Astrocyte (in vitro differentiated cells and primary cell): ENCODE measurements at places on chromosomes 5 and 9.

DNA sequence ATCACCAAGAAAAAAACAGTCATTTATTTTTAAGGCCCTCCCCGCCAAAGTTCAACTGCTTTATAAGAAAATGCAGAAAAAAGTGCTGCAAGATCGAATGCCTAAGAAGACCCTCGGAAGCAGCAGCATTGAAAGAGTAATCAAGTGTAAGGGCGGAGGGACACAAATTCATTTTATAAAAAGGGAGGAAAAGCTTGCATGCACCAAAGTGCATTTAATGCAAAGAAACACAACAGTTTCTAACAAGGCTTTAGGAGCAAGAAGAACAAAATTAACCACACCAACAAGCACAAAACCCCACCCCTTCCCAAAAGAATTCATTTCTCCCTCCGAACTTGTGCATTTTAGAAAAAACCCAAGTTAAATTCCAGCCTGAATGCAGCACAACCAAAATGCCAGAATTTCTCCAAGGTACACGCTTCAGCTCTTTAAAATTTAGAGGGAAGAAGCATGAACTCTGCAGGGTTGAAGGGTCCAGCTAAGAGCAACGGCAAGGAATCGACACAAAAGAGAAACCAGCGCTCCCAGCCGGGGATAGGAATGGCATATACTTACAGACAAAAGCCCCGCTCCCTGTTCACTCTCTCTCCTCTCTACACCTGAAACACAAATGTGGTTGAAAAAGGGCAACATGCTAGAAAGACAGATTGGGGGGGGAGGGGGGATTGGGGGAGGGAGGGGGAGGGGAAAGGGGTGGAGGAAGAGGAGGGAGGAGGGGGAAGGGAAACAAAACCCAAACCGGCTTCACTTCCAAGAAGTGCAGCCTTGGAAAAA is at the start of gene NREP:
Gene NREP (minus strand): TSS at position 614 of the 774 bp plus-strand sequence. CDS start 1,422 bp downstream, outside the sequence.
- no peak for DNase-seq
- H3K36me3 ChIP-seq = no peaks in the 10 kb centered on the region
- peaks cover 23% of the 10 kb centered on the region for H3K4me1 ChIP-seq
- peak within 1 kb of the TSS; percentile 100 for H3K4me3 ChIP-seq
- peak within 1 kb of the TSS; percentile 98 for H3K27ac ChIP-seq

DNA sequence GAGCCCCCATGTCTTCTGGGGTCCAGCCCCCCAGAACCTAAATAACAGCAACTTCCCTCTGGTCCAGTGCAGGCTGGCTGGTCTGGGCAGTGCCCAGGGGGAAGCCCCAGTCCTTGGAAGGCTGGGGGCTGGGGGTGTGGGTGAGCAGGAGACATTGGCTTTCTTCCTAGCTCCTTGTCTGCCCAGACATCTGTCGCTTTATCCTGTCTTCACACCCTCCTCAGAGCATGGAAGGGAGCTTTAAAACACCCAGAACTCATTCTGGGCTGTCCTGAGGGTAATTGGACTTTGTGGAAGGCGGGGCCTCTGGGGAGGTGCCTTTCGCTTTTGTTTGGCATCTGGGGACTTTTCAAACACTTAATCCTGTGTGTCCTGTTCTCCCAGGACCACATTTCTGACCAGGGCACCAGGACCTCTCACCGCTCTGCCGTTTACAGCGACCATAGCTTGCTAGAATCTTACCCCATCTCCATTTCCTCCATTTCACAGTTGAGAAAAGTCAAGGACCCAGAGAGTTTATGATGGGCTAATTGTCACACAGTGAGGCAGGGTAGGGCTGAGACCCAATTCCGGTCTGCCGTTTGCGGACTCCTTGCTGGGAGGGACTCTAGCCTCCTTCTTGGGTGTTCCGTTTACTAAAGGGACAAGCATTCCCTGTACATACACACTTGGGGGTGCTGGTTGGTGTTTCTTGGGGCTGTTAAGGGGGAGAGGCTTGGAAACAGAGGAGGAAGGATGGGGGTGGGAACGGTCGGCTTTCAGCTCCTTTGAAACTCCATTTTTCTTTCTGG is 1.1 kb downstream of the GSN start:
- peaks cover 2% of the 10 kb centered on the region for H3K36me3 ChIP-seq
- peaks cover 52% of the 10 kb centered on the region for H3K4me1 ChIP-seq
- DNase-seq = no peak
- no peaks in the 10 kb centered on the region for H3K27me3 ChIP-seq

DNA sequence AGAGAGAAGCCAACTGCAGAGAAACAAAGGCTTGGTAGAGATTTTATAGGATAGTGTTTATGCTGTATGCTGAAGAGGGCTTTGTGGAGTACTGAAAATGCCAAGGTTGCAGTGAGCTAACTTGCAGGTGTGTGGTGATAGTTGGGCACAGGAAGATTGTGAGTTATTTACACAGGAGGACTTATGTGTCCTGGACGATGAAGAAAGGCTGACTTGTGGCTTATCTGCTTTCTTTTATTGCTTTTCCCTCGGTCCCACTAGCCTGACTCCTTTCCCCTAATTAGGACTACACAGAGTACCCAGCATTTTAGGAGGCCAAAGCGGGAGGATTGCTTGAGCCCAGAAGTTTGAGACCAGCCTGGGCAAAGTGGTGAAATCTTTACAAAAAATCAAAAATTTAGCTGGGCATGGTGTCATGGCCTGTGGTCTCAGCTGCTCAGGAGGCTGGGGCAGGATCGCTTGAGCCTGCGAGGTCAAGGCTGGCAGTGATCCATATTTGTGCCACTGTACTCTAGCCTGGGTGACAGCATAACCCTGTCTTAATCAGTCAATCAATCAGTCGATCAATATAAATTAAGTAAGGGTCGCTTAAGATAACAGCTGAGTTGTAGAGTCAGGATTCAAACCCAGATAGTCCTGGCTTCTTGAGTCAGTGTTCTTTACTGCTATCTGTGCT is 61.9 kb downstream of the UBE2R2 start:
- peaks cover 5% of the 10 kb centered on the region for H3K4me1 ChIP-seq
- DNase-seq = no peak
- no peak overlapping the region for H3K27ac ChIP-seq
- no peaks in the 10 kb centered on the region for H3K36me3 ChIP-seq
- H3K4me3 ChIP-seq = no peak overlapping the region
- H3K27me3 ChIP-seq = no peaks in the 10 kb centered on the region

GRCh38 chr5:926417-927171 is 33.9 kb downstream of the TRIP13 start:
- peak; percentile 11 for DNase-seq
- H3K36me3 ChIP-seq = no peaks in the 10 kb centered on the region
- H3K4me1 ChIP-seq = no peaks in the 10 kb centered on the region
- no peak overlapping the region for H3K27ac ChIP-seq
- H3K27me3 ChIP-seq = peaks cover 44% of the 10 kb centered on the region

GRCh38 chr5:1842004-1842819 is 40.5 kb downstream of the IRX4 start:
- no peaks in the 10 kb centered on the region for H3K4me1 ChIP-seq
- H3K36me3 ChIP-seq = no peaks in the 10 kb centered on the region
- H3K4me3 ChIP-seq = no peak overlapping the region
- DNase-seq = no peak

DNA sequence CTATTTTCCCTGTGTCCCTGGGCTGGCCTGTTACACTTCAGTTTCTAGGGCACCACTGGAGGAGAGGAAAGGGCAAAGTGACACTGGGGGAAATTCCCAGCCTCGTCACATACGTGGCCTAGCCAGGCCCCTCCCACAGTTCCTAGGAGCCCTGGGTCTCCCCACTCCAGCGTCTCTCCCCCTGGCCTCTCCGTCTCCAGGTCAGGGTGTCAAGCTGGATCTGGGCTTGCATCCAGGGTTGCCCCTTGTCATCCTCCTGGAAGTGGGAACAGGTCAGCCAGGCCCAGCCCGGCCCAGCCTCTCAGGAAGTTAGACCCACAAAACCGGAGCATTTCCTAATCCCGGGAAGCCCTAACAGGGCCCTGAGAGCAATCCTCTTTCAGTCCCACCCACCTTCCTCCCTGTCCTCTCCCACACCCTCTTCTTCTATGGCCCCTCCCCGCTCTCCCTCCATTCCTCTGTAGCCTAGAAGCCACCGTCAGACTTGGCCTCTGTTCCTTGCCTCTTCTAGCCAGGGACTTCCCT is 4.7 kb upstream of the TNIP1 start:
- H3K4me3 ChIP-seq = no peak overlapping the region
- no peaks in the 10 kb centered on the region for H3K27me3 ChIP-seq
- peaks cover 8% of the 10 kb centered on the region for H3K4me1 ChIP-seq
- no peak overlapping the region for H3K27ac ChIP-seq

- no peaks in the 10 kb centered on the region for H3K36me3 ChIP-seq
- no peak for DNase-seq
- no peaks in the 10 kb centered on the region for H3K27me3 ChIP-seq
- no peak overlapping the region for H3K4me3 ChIP-seq
- no peak overlapping the region for H3K27ac ChIP-seq
- H3K4me1 ChIP-seq = no peaks in the 10 kb centered on the region
Observed at GRCh38 chr9:87742813-87743428, 17.0 kb downstream of the CTSL start.

- no peaks in the 10 kb centered on the region for H3K4me1 ChIP-seq
- H3K36me3 ChIP-seq = no peaks in the 10 kb centered on the region
- H3K27me3 ChIP-seq = no peaks in the 10 kb centered on the region
- no peak overlapping the region for H3K4me3 ChIP-seq
- H3K27ac ChIP-seq = no peak overlapping the region
Observed at GRCh38 chr5:42924226-42924625, 112.5 kb upstream of the SELENOP start.

GRCh38 chr5:42951293-42951840 is 88.8 kb downstream of the ANXA2R start:
- H3K27ac ChIP-seq = peak overlapping the region; percentile 95
- H3K4me3 ChIP-seq = peak overlapping the region; percentile 69
- no peaks in the 10 kb centered on the region for H3K36me3 ChIP-seq
- DNase-seq = peak; percentile 38
- no peaks in the 10 kb centered on the region for H3K27me3 ChIP-seq

GRCh38 chr5:68681929-68682328 is 411.9 kb upstream of the SLC30A5 start:
- peaks cover 4% of the 10 kb centered on the region for H3K4me1 ChIP-seq
- no peaks in the 10 kb centered on the region for H3K27me3 ChIP-seq
- H3K36me3 ChIP-seq = no peaks in the 10 kb centered on the region
- no peak overlapping the region for H3K4me3 ChIP-seq
- no peak for DNase-seq

- H3K36me3 ChIP-seq = peaks cover 9% of the 10 kb centered on the region
- no peak for DNase-seq
- no peak overlapping the region for H3K27ac ChIP-seq
- H3K4me3 ChIP-seq = no peak overlapping the region
Observed at GRCh38 chr5:179863449-179864085, 5.0 kb upstream of the MRNIP start.

- H3K27me3 ChIP-seq = no peaks in the 10 kb centered on the region
- no peaks in the 10 kb centered on the region for H3K4me1 ChIP-seq
- DNase-seq = no peak
- H3K27ac ChIP-seq = no peak overlapping the region
- H3K4me3 ChIP-seq = no peak overlapping the region
Observed at GRCh38 chr9:5902377-5902776, 11.7 kb downstream of the MLANA start.

DNA sequence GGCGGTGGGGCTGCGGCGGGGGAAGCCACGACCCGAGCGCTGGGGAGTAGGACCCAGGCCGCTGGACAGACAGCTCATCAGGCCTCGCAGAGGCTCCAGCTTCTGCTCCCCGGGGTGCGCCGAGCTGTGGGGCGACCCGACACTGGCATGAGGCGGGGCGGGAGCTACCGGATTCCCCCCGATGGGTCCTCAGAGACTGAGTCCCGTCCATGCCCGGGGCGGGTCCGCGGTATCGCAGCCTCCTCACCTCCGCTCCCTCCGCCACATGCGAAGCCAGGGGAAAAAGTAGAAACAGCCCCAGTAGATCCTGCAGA is 2.6 kb upstream of the CCL27 start:
- no peak overlapping the region for H3K27ac ChIP-seq
- H3K27me3 ChIP-seq = no peaks in the 10 kb centered on the region
- no peaks in the 10 kb centered on the region for H3K36me3 ChIP-seq
- DNase-seq = no peak

DNA sequence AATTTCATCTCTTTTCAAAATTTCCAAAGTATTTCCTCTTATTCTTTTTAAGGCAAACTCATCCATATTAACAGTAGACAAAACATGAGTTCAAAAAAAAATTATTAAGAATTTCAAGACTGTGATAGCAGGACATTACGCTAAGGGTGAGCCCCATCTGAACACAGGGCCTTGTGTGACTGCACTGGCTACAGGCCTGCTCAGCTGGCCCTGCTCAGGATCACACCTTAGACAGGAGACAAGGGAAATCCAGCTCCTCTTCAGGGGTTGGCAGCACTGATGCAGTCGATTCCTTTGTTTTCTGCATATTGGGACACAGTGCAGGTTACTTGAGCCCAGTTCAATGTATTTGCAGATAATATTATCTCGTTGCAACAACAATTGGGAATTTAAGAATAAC is 444.7 kb downstream of the PLK2 start:
- H3K4me1 ChIP-seq = no peaks in the 10 kb centered on the region
- H3K27me3 ChIP-seq = no peaks in the 10 kb centered on the region
- no peak overlapping the region for H3K4me3 ChIP-seq
- no peak overlapping the region for H3K27ac ChIP-seq
- no peak for DNase-seq

DNA sequence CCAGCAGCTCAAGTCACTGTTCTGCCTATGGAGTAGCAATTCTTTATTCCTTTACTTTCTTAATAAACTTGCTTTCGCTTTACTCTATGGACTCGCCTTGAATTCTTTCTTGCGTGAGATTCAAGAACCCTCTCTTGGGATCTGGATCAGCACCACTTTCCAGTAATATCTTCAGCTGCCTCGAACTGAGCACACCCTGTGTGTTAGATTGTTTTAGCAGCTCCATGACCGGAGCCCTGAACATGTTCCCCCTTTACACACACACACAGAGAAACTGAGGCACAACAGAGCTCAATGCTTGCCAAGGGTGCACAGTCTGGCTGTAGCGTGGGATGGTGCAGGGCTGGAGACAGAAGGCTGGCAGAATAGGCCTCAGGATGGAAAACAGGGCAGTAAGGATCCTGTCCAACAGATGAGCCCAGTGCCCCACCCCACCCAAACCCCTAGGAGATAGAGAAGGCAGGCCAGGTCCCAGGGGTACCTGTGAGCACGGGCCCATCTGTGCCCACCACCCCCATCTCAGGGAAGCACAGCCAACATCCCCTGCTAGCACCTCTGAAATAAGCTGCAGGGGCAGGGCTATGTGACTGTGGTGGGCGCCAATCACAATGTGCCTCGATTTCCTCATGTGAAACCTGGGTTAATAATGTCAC is 27.9 kb downstream of the BICD2 start:
- H3K4me1 ChIP-seq = peaks cover 16% of the 10 kb centered on the region
- H3K27me3 ChIP-seq = no peaks in the 10 kb centered on the region
- H3K36me3 ChIP-seq = no peaks in the 10 kb centered on the region
- no peak overlapping the region for H3K4me3 ChIP-seq
- no peak overlapping the region for H3K27ac ChIP-seq

DNA sequence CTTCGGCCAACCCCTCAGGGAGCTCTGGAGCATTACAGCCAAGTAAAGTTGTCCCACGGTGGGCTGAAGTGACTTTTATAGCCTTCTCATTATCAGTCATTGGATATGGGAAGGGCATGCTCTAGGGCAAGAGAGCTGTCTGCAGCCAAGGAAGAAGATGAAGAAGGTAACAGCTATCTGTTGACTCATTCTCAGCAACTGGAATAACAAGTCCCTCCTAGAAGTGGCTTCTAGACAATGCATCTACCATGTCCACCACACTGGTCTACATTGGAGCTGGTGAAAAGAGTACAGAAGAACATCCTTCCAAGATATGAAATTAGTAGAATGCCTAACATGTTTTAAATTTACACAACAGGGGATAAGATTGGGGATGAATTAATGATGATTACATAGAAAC is 524.2 kb downstream of the ACTL7B start:
- H3K27ac ChIP-seq = no peak overlapping the region
- no peak for DNase-seq
- H3K4me3 ChIP-seq = no peak overlapping the region
- H3K4me1 ChIP-seq = no peaks in the 10 kb centered on the region
- H3K36me3 ChIP-seq = no peaks in the 10 kb centered on the region
